ENCODE measurements at places on chromosomes 5 and 9.

DNA sequence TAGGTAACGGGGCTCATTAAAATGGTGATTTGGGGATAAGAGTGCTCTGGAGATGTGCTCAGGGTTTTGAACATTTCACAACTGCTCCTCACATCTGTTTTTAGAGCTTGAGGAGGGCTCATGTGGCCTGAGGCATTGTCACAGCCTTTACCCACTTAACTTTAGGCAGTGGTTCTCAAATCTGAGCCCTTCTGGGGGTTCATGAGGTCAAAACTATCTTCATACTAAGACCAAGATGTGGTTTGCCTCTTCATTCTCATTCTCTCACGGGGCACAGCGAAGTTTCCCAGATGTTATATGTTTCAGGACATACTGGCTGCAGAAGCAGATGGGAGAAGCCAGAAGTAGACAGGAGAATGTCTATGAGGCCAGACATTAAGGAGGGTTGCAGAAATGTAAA is 38.4 kb downstream of the STXBP1 start:
- no peak for DNase-seq

- no peak for DNase-seq
Observed at GRCh38 chr5:107302441-107302840, 368.3 kb downstream of the EFNA5 start.

GRCh38 chr9:125329978-125330377 is 68.4 kb downstream of the GAPVD1 start:
- DNase-seq: no peak

DNA sequence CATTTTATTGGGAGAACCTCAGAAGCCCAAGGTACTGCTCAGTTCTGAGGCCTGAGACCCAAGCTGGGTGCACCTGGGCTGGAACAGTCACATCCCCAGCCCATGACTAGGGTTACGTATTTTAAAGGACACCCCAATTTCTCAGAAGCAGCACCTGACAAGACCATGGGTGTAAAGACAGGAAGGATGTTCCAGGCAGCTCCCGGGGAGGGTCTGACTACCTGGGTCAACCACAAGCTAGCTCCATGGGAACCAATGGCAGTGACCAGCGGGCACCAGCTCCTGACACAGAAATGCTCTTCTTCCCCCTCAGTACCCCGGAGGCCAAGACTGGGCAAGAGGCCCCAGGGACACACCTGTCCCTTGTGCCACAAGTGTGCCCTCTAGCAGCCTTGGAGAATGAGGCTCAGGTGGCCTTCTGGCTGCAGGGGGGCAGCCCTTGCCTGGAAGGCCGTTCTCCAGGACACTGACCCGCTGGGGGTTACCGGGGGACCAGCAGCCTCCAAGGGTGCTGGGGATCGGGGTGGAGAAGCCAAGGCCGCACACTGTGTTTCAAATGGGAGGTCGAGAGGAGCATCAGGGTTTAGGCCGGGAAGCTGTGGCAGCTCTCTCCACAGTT is 52.6 kb downstream of the IPPK start:
- DNase-seq: no peak

DNA sequence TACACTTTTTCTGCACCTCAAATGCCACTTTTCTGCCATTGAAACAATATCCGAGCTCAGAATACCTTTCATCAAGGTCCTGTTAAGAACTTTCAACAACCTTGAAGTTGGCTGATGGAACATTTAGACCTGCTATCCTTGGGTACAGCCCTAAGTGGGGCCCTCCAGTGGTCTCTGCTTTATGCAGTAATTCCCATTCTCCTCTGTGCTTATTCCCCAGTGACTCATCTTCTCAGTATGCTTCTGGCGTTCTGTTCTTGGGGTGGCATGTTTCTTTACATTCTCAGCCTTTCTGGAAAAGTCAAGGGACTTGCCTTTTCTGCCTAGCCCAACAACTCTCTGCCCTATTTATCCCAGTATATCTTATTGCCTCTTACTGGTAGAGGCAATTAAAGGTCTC is 7.1 kb downstream of the ANP32B start:
- peak; percentile 89 for DNase-seq

GRCh38 chr5:127870914-127871313 is 167.7 kb downstream of the CCDC192 start:
- DNase-seq: no peak
